ENCODE measurements at places on chromosomes 13 and 19. TPM values are rescaled to one million over a fixed set of nuclear protein-coding genes. Genes with fewer than 3 reads are reported as not detected.

MADCAM1 gene
- total RNA-seq = 1.1 TPM

- H3K4me3 ChIP-seq = no peak overlapping the region
- peaks cover 12% of the 10 kb centered on the region for H3K4me1 ChIP-seq
- no peak for DNase-seq
- H3K27ac ChIP-seq = no peak overlapping the region
Observed at GRCh38 chr19:48862827-48863226, 5.6 kb downstream of the PLEKHA4 start.

RASIP1 gene
- 2.1 TPM for total RNA-seq

COL5A3 gene
- 4.4 TPM for total RNA-seq

- no peaks in the 10 kb centered on the region for H3K4me1 ChIP-seq
- no peaks in the 10 kb centered on the region for H3K36me3 ChIP-seq
- no peak overlapping the region for H3K4me3 ChIP-seq
- no peak for DNase-seq
- no peak overlapping the region for H3K27ac ChIP-seq
Observed at GRCh38 chr13:81738364-81738763, 1397.4 kb upstream of the SPRY2 start.

GRCh38 chr13:39580881-39581575, 22.0 kb downstream of the LHFPL6 start:
- peaks cover 2% of the 10 kb centered on the region for H3K36me3 ChIP-seq
- H3K27me3 ChIP-seq = peaks cover 22% of the 10 kb centered on the region

- no peak overlapping the region for H3K27ac ChIP-seq
- DNase-seq = no peak
- no peak overlapping the region for H3K4me3 ChIP-seq
- H3K36me3 ChIP-seq = peaks cover 44% of the 10 kb centered on the region
- no peaks in the 10 kb centered on the region for H3K27me3 ChIP-seq
- H3K4me1 ChIP-seq = no peaks in the 10 kb centered on the region
Observed at GRCh38 chr13:21405309-21405708, 53.8 kb downstream of the ZDHHC20 start.

SIGLEC11 gene
- 1.7 TPM for total RNA-seq

- peak overlapping the region; percentile 79 for H3K4me3 ChIP-seq
- no peaks in the 10 kb centered on the region for H3K27me3 ChIP-seq
- H3K36me3 ChIP-seq = no peaks in the 10 kb centered on the region
- peak; percentile 50 for DNase-seq
- H3K27ac ChIP-seq = no peak overlapping the region
Observed at GRCh38 chr13:91174886-91175501, 172.5 kb upstream of the MIR17HG start.

Measured in mesothelial cell of epicardium (in vitro differentiated cells).